B cell (primary cell): ENCODE measurements at places on chromosomes 11 and 22.

DNA sequence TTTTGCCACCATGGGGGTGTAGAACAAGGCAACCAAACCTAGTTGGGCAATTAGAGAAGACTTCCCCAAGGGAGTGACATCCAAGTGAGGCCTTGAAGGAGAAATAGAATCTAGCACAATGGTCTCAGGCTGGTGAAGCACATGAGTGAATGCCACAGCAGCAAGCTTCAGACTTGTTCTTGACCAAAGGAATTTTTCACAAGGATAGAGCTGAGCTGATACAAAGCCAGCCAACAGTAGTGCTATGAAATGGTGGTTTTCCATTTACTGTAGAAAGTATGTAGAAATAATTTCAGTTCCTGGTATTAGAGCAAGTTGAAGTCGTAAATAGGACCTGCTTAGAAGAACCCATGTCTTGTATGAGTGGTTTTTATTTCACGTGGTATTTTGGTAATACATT, 148.3 kb upstream of the RASSF10 start:
- H3K36me3 ChIP-seq, result no peaks in the 10 kb centered on the region
- no peak overlapping the region for H3K27ac ChIP-seq
- no peak for DNase-seq
- peaks cover 16% of the 10 kb centered on the region for H3K27me3 ChIP-seq

GRCh38 chr22:46484861-46485595, 52.4 kb downstream of the CELSR1 start:
- H3K36me3 ChIP-seq, result no peaks in the 10 kb centered on the region
- no peak for DNase-seq
- peaks cover 4% of the 10 kb centered on the region for H3K27me3 ChIP-seq
- H3K4me1 ChIP-seq, result no peaks in the 10 kb centered on the region
- H3K27ac ChIP-seq, result no peak overlapping the region
- H3K4me3 ChIP-seq, result no peak overlapping the region

- DNase-seq, result peak; percentile 56
- H3K4me3 ChIP-seq, result peak overlapping the region; percentile 74
- H3K4me1 ChIP-seq, result peaks cover 53% of the 10 kb centered on the region
- peaks cover 32% of the 10 kb centered on the region for H3K27me3 ChIP-seq
- no peaks in the 10 kb centered on the region for H3K36me3 ChIP-seq
Observed at GRCh38 chr11:134224710-134225664, 516 bp downstream of the VPS26B start.

DNA sequence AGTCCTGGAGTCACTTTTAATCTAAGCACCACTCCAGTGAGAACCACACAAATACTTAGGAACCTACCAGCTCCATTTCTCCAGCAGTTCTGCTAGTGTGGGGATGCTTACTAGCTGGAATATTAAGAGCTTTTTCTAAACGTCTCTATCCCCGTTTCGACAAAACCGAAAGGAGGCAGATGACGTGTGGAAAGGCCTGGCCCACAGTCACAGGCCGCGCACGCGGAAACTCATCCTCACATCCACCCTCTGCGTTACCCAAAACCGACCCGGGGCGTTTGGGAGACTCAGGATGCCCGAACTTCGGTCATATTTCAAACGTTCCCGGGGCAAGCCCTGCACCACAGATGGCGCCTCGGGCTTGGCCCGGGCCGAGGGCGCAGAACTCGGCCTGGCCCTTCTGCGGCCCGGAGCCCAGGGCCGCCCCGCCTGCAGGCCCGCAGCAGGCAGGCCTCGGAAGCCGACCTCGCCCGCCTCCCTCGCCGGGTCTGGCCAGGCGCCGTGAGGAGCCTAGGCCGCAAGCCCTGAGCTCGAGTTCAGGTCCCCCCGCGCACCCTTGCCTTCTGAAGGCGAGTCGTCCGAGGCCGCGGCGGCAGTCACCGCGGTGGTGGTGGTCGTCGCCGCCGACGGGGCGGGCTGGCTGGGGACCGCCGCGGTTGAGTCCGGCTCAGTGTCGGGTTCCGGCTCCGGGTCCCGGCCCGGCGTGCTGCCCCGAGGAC, 473 bp downstream of the FNBP4 start:
- H3K27ac ChIP-seq, result peak overlapping the region; percentile 97
- H3K36me3 ChIP-seq, result peaks cover 32% of the 10 kb centered on the region
- DNase-seq, result peak; percentile 88
- no peaks in the 10 kb centered on the region for H3K27me3 ChIP-seq

DNA sequence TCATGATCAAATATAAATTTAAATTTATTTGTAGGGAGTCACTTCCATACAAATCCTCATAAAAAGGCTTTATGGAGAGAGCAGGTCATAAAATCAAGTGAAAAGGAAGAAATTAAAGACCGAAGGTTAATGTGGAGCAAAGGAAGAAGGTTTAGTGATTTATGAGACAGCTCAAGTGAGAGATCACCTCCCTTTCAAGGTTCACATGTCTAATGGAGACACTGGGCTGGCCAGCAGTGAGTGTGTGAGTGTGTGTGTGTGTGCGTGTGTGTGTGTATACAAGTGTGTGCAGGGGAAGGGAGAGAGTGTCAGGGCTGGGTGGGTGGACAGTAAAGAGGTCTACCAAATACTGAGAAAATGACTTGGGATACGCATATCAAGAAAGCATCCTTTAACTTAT, 251.2 kb downstream of the FAT3 start:
- no peaks in the 10 kb centered on the region for H3K36me3 ChIP-seq
- no peaks in the 10 kb centered on the region for H3K27me3 ChIP-seq
- DNase-seq, result no peak
- no peak overlapping the region for H3K27ac ChIP-seq
- H3K4me1 ChIP-seq, result no peaks in the 10 kb centered on the region

GRCh38 chr11:9772218-9772617, 108.3 kb downstream of the SWAP70 start:
- no peak overlapping the region for H3K4me3 ChIP-seq
- no peaks in the 10 kb centered on the region for H3K27me3 ChIP-seq
- DNase-seq, result no peak
- no peaks in the 10 kb centered on the region for H3K4me1 ChIP-seq

DNA sequence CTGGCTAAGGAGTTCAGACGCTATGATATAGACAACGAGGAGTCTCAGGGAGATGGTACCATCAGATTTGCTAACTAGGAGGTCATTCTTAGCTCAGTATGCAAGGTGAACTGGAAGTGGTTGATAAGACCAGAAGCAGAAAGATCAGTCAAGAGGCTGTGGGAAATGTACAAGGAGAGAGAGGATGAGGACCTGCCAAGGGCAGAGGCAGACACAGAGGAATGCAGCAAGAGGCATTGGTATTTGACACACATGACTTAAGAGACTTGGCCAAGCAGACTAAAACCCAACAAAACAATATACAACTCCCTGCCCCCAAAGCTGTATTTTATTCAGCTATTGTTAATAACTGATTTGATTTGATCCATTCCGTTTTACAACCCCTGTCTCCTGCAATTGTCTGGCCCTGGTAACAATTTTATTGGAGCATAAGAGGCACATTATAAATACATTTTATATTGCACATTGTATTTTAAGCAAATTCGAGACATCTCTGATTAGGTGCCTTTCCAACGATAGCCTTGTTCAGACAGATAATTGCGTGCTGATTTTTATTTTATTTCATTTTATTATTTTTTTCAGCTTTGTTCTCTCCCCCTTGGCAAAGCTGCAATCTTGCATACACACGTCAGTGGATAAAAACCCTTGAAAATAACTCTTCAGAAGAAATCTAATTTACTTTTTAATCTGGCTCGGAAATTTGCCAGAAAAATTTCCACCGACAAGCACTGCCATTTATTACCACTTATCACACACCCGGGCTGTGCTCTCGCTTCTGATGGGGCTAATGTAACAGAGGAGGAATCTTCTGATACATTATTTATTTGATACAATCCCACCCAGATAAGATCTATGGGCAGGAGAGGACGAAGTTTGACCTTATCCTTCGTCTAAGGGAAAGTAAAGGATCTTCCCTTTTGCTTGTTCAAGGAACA, 237.8 kb downstream of the NXPE2 start:
- H3K27me3 ChIP-seq, result no peaks in the 10 kb centered on the region
- H3K4me3 ChIP-seq, result no peak overlapping the region
- H3K27ac ChIP-seq, result no peak overlapping the region
- H3K4me1 ChIP-seq, result no peaks in the 10 kb centered on the region
- DNase-seq, result no peak
- no peaks in the 10 kb centered on the region for H3K36me3 ChIP-seq

DNA sequence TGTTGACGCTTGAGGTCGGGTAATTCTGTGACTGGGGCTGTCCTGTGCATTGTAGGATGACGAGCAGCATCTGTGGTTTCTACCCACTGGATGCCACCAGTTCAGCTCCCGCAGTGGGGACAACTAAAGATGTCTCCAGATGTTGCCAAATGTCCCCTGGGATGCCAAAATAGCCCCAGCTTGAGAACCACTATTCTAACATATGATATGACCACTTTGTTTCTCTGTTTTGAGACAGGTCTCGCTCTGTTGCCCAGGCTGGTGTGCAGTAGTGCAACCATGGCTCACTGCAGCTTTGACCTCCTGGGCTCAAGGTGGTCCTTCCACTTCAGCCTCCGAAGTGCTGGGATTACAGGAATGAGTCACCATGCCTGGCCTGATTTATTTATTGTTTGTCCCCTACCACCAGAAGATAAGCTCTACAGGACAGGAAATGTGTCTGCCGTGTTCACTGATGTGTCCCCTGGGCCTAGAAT, 4.4 kb upstream of the MEN1 start:
- DNase-seq, result peak; percentile 73
- H3K4me1 ChIP-seq, result peaks cover 7% of the 10 kb centered on the region
- no peaks in the 10 kb centered on the region for H3K36me3 ChIP-seq

GRCh38 chr22:26672060-26672471, 14.7 kb downstream of the MIAT start:
- H3K27ac ChIP-seq, result peak overlapping the region; percentile 93
- H3K4me1 ChIP-seq, result peaks cover 88% of the 10 kb centered on the region
- no peak for DNase-seq
- H3K4me3 ChIP-seq, result peak overlapping the region; percentile 86

DNA sequence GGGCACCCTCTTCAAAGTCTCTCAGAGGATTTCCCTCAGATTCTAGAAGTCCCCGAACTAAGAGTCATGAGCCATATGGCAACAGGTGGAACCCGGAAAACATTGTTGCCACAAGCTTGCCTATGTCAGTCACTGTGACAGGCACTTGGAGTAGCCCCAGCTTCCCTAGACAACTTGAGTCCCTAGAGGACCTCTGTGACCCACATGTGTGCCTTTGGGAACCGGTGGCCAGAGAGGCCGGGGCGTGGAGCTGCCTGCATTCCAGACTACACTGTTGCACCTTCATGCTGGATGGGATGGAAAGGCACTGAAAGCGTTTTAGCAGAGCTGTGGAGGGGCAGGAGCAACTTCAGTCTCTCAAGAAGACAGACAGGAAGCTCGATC, 12.1 kb downstream of the SLC37A2 start:
- no peak overlapping the region for H3K4me3 ChIP-seq
- H3K27me3 ChIP-seq, result no peaks in the 10 kb centered on the region
- H3K27ac ChIP-seq, result no peak overlapping the region
- H3K4me1 ChIP-seq, result peaks cover 41% of the 10 kb centered on the region
- DNase-seq, result no peak

- H3K4me1 ChIP-seq, result no peaks in the 10 kb centered on the region
- peaks cover 29% of the 10 kb centered on the region for H3K36me3 ChIP-seq
- no peak overlapping the region for H3K4me3 ChIP-seq
- no peak overlapping the region for H3K27ac ChIP-seq
- no peaks in the 10 kb centered on the region for H3K27me3 ChIP-seq
- no peak for DNase-seq
Observed at GRCh38 chr11:86016451-86016850, 52.4 kb downstream of the PICALM start.

GRCh38 chr11:87397011-87397865, 359.5 kb downstream of the TMEM135 start:
- no peak for DNase-seq
- H3K36me3 ChIP-seq, result no peaks in the 10 kb centered on the region
- no peaks in the 10 kb centered on the region for H3K27me3 ChIP-seq
- H3K4me3 ChIP-seq, result no peak overlapping the region
- H3K27ac ChIP-seq, result no peak overlapping the region
- no peaks in the 10 kb centered on the region for H3K4me1 ChIP-seq

DNA sequence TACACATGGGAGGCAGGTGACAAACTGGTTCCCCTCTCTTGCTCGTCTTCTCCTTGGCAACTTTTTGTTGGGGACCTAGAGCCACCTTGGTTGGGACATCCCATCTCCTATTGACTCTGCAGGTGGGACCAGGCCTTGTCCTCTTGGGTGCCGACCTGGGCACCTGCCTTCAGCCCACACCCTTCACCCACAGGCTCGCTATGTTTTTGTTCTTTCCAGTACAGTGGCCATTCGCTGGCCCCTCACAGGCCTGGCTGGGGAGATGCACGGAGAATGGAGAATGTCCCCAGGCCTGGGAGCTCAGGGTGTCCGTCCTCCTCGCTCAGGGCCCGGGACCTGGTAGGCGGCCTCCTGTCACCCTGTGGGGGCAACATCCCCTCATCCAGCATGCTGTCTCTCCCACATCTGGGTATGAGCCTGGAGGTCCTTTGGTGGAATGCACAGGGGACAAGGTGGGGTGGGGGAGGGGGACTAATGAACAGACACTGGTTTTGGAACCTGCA, 14.9 kb upstream of the OMP start:
- no peak for DNase-seq
- H3K4me3 ChIP-seq, result no peak overlapping the region
- H3K36me3 ChIP-seq, result no peaks in the 10 kb centered on the region
- H3K27me3 ChIP-seq, result no peaks in the 10 kb centered on the region
- H3K27ac ChIP-seq, result no peak overlapping the region
- peaks cover 5% of the 10 kb centered on the region for H3K4me1 ChIP-seq

DNA sequence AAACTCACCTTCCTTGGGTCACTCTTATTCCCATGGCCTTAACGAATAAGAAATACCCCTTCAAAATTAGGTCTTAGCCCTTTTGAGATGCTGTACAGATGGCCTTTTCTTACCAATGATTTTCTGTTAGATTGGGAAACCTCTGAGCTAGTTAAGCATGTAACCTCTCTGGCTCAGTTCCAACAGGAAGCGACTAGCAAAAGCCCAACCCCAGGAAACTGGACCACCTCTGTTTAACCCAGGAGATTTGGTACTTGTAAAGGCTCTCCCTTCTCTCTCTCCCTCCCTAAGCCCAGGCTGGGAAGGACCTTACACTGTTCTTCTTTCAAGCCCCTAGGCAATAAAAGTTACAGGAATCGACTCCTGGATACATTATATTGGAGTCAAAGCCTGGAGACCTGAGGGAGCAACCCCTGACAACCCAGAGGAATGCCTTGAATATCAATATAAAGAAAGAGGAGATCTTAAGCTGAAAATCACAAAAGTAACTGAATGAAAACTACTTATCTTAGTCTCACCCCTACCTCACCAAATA, 11.7 kb downstream of the APIP start:
- H3K27ac ChIP-seq, result no peak overlapping the region
- no peaks in the 10 kb centered on the region for H3K4me1 ChIP-seq
- no peak for DNase-seq
- H3K4me3 ChIP-seq, result no peak overlapping the region
- no peaks in the 10 kb centered on the region for H3K27me3 ChIP-seq

GRCh38 chr11:108617055-108617454, 23.5 kb upstream of the EXPH5 start:
- no peak overlapping the region for H3K4me3 ChIP-seq
- peaks cover 7% of the 10 kb centered on the region for H3K27me3 ChIP-seq
- no peaks in the 10 kb centered on the region for H3K36me3 ChIP-seq
- no peaks in the 10 kb centered on the region for H3K4me1 ChIP-seq
- no peak for DNase-seq

GRCh38 chr11:133745791-133746190, 99.5 kb downstream of the SPATA19 start:
- DNase-seq, result no peak
- H3K27ac ChIP-seq, result no peak overlapping the region
- H3K27me3 ChIP-seq, result no peaks in the 10 kb centered on the region
- H3K4me3 ChIP-seq, result no peak overlapping the region
- no peaks in the 10 kb centered on the region for H3K36me3 ChIP-seq
- no peaks in the 10 kb centered on the region for H3K4me1 ChIP-seq
